ENCODE measurements at places on chromosomes 4 and X.

DNA sequence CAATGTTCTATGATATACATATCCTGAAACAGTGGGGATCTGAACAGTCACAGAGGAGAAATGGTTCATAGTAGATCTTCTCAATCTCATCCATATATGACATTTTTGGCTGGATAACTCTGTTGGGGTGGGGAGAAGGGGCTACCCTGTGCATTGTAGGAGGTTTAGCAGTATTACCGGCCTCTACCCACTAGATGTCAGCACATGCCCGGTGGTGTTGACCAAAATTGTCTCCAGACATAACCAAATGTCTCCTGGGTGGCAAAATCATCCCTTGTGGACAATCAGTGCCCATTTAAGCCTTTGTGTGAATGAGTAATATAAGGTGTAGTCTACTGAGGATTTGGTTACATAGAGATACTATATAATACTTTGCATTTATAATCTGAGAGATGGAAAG lies 89.9 kb downstream of the PLS3 start:
- DNase-seq = peak; percentile 4

DNA sequence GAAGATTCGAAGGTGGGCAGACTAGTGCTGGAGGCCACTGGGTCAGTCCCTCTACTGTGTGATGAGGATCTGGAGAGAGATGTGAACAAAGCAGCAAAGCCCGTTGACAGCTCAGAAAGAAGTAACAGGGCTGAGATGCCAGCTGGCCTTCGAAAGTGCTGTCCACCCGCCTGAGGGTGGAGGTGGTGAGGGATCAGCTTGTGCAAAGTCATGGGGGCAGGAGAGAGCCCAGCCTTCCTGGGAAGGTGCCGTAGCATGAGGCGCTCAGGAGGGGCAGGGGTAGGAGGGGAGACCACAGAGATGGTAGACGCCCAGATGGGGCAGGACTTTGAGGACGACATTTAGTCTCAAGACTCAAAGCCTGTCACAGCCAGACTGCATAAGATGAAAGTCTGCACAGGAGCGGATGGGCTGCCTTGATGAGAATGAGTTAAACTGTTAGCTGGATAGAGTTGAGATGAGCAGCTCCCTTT lies 19.7 kb downstream of the TBC1D14 start:
- no peak for DNase-seq

DNA sequence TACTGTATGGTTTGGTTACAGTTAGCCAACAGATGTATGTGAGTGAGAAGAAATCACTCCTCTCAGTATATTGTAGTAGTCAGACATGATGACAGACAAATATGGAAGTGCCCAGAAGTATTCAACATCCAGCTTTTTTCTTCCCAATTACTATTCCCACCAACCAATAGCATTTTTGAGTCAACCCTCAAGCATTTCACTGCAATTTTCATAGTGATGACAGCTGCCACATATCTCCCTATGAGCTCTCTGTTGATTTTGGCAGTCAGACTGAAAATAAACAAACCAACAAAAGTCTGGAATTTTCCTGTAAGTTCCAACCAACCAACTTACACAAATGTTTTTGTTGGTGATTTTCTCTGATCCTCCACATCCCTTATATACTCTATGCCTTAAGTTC lies 8.2 kb upstream of the TRAM1L1 start:
- no peak for DNase-seq

DNA sequence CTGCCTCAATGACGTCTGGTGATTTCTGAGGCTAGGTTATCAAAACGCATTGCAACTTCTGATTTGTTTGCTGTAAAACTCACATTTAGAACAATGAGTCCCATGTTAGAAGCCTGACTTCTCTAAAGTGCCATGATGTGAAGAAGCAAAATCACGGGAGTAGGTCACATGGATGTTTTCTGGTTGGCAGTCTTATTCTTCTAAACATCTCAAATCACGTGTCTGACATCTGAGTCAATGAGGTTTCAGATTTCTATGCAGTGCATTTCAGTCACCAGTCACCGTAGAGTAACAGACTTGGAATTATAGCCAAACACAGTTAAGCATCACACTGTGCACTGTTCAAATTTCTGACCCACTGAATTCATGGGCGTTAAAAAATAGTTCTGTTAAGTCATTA lies 482.1 kb downstream of the TMA16 start:
- no peak for DNase-seq

- DNase-seq = no peak
These were observed 10.1 kb upstream of the DKK2 start for GRCh38 chr4:107046261-107046660.

DNA sequence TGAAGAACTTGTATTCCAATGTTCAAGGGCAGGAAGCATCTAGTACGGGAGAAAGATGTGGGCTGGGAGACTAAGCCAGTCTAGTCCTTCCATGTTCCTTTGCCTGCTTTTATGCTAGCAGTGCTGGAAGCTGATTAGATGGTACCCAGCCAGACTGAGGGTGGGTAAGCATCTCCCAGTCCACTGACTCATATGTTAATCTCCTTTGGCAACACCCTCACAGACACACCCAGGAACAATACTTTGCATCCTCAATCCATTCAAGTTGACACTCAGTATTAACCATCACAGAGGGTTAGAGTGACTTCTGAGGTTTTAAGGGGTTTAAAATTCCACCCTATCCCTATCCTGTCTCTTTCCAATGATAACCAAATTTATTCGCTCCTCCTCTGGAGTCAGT lies 6.5 kb downstream of the HMGN5 start:
- DNase-seq = no peak

DNA sequence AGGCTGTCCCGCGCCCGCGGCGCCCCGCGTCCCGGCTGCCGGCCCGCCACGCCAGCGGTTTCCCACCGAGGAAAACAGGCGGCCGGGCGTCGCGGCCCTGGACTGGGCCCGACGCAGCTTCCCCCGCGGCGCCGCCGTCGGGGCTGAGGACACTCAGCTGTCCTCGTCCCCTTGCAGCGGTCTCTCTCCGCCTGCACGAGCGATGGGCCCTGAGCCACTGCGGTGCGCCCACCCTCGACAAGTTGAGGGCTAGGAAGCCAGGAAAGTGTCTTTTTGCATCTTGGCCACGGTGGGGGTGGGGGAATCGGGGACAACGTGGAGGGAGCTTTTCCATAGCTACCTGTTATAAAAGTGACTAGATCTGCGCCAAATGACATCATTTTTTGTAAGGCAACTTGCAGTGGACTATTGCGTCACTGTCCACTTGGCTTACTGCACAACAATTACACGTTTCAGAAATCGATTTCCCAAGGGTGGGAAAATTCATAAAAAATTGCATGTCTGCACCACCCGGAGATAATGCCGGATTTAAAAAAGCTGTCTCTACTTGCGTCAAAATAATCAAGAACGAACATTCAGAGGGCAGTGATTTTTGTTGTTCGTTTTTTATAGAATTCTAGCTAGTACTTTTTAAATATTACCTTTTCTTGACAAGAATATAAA lies 1.1 kb downstream of the KLHL15 start:
- DNase-seq = no peak

DNA sequence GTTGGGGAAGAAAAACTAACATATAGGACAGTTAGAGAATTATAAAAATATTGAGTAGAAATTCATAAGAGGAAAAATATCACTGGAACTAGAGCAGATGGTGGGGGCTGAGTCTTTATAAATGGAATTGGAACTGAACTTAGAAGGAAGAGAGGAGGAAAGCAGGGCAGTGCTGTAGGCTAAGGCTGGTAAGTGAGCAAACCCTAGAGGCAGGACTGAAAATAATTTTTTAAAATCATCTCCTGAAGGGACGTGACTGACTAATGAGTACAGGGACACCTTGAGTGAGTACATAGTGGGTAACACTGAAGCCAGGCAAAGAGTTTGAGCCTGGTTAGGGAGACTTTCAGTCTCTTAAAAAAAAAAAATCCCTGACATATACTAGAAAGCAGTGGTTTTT lies 63.3 kb downstream of the GALNT7 start:
- peak; percentile 11 for DNase-seq

DNA sequence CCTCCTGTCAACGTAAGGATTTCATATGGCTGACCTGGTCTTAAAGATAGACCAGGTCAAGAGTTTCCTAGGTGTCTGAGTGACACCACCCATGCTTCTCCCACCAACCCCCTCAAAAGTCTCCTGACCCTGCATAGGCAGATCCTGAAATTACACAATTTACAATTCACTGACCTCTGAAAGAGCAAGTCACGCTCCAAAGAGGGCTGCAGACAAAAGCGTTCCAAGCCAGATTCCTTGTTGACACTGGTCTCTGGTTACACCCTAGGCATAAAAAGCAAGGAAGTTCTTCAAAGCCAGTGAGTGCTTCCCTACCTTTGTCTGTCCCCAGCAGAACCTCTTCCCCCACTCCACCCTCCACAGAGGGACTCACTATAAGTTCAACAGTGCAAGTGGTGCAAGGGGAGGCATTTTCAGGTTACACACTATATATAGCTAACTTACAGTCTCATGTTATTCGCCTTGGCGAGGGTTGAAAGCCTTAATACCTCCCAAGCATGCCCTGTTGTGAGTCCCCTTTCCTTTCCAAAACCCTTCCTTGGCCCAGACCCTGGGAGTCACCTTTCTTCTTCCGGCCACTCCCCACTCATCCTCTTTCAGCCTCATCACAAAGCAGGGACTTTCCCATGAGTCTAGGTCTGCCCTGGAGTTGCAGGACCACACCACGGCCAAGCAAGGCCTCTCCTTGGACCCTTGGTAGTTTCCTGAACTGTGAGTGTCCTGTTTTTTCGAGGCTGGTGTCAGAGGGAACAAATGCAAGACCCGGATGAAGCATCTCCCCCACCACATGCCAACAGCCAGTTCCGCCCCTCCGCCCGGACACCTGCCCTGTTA lies 58.0 kb upstream of the KLF3 start:
- no peak for DNase-seq

GRCh38 chr4:37599092-37599790 lies 86.9 kb downstream of the RELL1 start:
- no peak for DNase-seq

DNA sequence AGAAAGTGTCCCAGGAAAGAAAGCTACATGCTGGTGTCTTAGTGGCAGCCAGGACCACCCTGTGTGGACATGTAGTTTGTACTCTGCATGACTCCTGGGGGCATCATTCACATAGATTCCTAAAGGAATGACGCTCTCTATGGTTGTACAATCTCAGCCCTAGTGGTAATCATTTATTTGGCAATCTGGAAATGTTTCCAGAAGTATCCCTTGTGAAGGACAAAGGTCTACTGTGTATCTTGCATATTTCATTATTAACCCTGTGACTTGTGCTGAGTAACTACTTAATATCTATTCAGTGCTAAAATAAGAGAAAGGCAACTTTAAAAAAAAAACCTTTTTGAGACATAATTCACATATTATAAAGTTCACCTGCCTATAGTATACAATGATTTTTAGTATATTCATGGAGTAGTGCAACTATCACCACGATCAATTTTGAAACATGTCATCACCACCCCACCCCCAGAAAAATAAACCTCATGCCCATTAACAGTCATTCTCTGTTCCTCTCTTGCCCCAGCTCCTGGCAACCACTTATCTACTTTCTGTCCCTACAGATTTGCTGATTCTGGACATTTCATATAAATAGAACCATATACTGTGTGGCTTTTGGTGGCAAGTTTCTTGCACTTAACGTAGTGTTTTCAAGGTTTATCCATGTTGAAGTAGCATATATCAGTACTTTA lies 51.7 kb downstream of the SHROOM3 start:
- no peak for DNase-seq

DNA sequence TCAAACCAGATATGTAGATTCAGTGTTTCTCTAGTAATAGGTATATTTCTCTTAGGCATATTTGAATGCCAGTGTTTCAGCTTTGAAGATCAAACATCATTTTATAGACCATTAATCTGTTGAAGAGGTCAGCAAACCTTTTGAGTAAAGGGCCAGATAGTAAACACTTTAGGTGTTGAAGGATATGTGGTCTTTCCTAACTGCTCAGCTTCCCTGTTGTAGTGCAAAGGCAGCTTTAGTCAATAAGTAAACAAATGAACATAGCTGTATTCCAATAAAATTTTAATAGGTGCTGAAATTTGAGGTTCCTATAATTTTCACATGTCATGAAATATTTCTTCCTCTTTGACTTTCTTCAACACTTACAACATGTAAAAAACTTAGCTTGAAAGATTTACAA lies 201.6 kb downstream of the ADGRL3 start:
- DNase-seq = no peak

DNA sequence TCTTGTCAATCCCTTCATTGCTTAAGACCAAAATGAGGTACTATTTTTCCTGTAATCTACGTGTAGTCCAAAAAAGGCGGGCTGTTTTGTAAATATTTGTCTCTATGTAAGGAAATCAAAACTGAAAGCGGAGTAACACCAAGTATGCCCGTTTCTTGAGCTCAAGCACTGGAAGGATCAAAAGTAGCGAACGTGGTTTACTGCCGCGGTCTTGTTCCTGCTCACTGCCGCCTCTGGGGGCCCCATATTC lies 71.5 kb downstream of the AFF1 start:
- no peak for DNase-seq

GRCh38 chr4:176546975-176547374 lies 227.2 kb downstream of the SPCS3 start:
- no peak for DNase-seq

- no peak for DNase-seq
These were observed 45.7 kb upstream of the PRSS12 start for GRCh38 chr4:118398226-118399090.

- no peak for DNase-seq
These were observed 61.1 kb downstream of the IQCM start for GRCh38 chr4:149754526-149754925.

- no peak for DNase-seq
These were observed 714.9 kb upstream of the ADGRL3 start for GRCh38 chr4:60485276-60485675.

DNA sequence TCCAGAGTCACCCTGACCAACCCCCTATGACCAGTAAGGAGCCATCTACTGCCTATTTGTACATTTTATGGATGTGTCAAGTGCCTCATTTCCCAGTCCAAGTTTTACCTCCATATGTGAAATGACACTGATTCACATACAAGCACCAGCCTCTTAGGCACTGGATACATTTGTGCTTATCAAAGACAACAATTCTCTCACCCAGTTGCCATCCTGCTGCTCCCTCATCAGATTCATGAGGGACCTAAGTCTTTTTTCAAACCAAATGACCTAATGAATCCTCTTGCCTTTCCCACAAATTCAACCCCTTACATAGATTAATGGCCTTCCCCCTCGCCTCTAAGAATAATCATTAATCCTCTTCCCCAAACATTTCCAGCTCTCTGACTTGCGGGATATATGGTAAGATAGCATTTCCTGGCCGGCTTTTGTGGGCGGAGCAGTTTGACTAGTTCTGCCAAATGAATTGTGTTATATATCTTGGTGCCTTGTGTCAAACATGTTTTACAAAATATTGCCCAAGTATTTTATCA lies 233.9 kb downstream of the ARAP2 start:
- DNase-seq = no peak

GRCh38 chrX:103624111-103624510 lies 4.7 kb upstream of the TCEAL1 start:
- DNase-seq = no peak

- DNase-seq = no peak
These were observed 27.2 kb downstream of the HTR2C start for GRCh38 chrX:114611018-114611619.

DNA sequence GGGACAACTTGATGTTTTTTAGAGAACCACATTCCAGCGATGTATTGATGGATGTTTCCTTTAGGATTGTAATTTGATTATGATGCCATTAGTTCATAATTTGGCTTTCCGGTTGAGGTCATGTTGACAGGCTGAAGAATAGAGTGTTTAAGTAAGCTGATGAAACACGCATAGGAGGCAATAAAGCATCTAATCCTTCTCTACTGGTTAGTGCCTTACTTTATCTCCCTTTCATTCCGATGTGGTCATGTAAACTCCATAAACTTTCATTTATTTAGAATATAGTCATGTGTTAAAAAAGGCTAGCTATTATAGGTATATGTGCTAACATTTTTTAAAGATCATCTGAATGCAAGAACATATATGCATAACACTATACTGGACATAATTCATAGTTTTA lies 15.0 kb downstream of the FRMPD4 start:
- no peak for DNase-seq

Measured in HuH-7.5 (cell line).